ENCODE measurements at places on chromosomes 1 and 21.

DNA sequence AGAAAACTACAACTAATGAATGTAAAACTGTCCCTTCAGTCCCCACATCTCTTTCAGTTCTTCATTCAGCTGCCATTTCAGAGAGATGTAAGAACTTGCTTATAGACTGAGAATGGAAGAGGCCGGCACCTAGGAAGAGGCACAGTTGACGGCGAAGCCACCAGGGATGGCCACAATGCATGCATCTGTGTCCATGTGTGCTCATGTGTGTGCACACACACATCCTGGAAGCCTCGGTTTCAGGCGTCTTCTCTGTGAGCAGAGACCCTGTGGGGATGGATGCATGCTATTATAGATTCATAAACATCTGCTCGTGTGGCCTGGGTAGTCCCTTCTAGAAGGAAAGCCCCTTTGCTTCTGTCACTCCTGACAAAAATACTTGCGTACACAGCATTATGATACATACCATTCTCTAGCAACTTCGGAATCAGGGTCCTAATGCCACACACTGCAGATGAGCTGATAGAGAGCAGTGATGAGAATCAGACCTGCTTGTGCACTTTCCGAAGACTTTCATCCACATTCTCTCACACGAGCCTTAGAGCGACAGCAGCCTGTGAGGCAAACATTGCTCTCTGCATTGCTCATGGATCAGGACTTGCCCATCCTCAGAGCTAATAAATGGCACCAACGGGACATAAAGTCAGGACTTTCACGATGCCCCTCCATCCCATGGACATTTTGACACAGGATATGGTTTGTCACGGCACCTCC lies 12.4 kb upstream of the GPR61 start:
- DNase-seq: no peak

GRCh38 chr1:17023102-17023501 lies 11.4 kb upstream of the ATP13A2 start:
- no peak for DNase-seq

- peak; percentile 57 for DNase-seq
These were observed 55.4 kb upstream of the JAK1 start for GRCh38 chr1:65021795-65022194.

DNA sequence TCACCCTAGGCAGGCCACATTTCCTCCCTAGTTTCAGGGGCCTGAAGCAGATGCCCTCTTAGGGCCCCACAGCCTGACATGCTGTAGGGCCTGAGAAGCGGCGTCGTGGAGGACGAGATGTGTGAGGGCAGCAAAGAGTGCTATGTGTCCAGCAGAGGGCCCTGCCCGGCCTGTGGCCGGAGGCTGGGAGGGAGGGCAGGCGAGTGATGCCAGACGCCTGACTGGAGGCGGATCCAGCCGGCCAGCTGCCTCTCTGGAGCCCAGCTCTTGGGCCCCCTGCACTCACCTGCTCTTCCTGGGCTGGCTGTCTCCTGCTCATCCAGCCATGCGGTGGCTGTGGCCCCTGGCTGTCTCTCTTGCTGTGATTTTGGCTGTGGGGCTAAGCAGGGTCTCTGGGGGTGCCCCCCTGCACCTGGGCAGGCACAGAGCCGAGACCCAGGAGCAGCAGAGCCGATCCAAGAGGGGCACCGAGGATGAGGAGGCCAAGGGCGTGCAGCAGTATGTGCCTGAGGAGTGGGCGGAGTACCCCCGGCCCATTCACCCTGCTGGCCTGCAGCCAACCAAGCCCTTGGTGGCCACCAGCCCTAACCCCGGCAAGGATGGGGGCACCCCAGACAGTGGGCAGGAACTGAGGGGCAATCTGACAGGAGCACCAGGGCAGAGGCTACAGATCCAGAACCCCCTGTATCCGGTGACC lies at the start of gene GPR37L1:
Gene GPR37L1, plus strand, starts transcription at position 279 of the 697 bp plus-strand sequence. Its CDS starts 47 bp downstream, at position 326.
- DNase-seq: no peak

GRCh38 chr1:26367441-26367840 lies 5.1 kb downstream of the ZNF683 start:
- no peak for DNase-seq

DNA sequence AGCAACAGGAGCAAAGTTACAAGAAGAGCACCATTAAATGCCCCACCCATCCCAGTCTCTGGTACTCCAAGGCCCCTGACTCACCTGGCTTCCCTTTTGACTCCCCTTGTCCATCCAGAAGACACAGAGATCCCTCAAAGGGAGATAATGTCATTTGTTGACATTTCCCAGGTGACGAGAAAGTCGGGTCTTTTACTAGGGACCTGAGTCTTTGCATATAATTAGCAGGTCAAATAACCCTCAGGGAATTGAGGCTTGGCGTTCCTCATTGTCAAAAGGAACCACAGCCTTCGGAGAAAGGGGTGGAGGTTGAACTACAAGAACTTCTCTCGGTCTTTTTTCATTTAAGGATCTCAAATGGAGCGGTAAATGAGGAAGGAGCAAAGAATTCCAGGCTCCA lies 133.2 kb downstream of the PROX1 start:
- DNase-seq: no peak

DNA sequence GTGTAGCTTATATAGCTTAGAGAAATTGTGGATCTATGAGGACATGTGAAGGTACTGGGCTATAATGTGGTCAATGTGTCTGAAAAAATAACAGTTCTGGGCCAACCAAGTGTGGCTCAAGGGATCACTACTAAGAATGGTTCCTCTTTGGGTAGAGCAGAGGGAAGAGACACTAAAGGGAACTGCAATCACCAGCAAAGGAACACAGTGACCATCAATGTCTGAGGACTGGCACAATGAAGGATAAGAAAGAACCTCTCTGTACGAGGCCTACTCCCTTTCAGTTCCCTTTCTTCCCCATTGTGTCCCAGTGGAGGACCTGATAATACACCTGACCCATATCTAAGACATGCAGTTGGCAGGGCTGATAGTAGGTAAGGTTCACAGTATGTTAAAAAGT lies 89.9 kb upstream of the JAK1 start:
- DNase-seq: no peak

- DNase-seq: no peak
These were observed 84.1 kb upstream of the C21orf91 start for GRCh38 chr21:17903029-17903806.

GRCh38 chr1:5765997-5766913 lies 226.0 kb downstream of the NPHP4 start:
- DNase-seq: no peak

- no peak for DNase-seq
These were observed 64.1 kb downstream of the DDR2 start for GRCh38 chr1:162696286-162696862.

- DNase-seq: no peak
These were observed 19.9 kb downstream of the CASQ2 start for GRCh38 chr1:115748401-115749150.

GRCh38 chr1:169794530-169795416 lies at the start of gene METTL18:
METTL18 (minus strand) TSS chr1:169794907; CDS start chr1:169793695, 1,212 bp downstream.
- DNase-seq: peak; percentile 65

- no peak for DNase-seq
These were observed 30.6 kb downstream of the FAF1 start for GRCh38 chr1:50929376-50929958.

- no peak for DNase-seq
These were observed 22.6 kb downstream of the ALDH9A1 start for GRCh38 chr1:165675794-165676193.

DNA sequence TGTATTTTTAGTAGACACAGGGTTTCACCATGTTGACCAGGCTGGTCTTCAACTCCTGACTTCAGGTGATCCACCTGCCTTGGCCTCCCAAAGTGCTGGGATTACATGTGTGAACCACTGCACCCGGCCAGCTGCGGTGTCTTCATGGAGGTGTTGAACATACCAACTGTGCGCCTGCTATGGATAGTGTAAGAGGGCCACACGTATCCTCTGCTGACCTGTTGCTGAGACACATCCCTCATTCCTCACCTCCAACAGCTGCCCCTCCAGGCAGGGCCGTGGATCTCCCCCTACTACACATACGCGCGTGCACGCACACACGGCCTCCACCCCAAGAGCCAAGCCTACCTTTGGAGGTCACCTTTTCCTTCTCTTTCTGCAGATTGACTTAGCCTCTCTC lies 48.0 kb upstream of the PARP1 start:
- DNase-seq: no peak

GRCh38 chr1:47991187-47991586 lies 6.0 kb downstream of the TRABD2B start:
- no peak for DNase-seq

- no peak for DNase-seq
These were observed 142.9 kb upstream of the COL6A1 start for GRCh38 chr21:45838634-45839033.

- DNase-seq: no peak
These were observed 127.7 kb upstream of the ZBTB40 start for GRCh38 chr1:22323846-22324504.

DNA sequence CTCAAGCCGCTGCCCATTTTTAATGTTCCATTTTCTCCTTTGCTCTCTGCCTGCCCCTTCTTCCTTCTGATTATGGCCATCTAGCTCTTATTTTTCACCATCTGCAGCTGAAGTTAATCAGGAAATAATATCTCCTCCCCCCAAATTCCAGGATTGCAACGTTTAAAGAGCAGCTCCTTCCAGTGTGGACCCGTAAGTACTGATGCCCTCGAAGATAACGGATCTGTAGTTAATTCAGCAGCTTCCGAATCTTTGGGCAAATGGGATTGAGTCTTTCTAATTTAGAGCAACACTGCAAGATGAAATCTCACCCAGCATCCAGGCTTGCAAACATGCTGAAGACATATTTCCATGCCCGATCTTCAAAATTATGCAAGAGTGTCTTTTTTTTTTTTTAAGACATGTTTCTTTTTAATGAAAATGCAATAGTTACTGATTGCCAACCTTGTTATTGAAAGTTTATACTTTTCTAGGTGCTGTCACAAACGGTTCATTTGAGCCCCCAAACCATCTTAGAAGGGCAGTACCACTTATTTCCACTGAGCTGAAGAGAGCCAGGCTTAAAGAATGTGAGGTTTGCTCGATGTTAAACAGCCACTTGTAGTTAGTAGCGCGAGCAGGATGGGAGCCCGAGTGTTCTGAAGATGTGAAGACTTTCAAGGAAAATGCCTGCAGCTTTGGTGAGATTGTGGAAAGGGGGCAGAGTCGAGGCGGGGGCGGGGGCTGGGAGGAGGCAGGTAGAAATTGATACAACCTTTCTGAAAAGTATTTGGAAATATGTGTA lies 10.9 kb upstream of the RCAN3 start:
- DNase-seq: no peak

GRCh38 chr1:119409731-119410130 lies 5.2 kb upstream of the HSD3B2 start:
- no peak for DNase-seq

DNA sequence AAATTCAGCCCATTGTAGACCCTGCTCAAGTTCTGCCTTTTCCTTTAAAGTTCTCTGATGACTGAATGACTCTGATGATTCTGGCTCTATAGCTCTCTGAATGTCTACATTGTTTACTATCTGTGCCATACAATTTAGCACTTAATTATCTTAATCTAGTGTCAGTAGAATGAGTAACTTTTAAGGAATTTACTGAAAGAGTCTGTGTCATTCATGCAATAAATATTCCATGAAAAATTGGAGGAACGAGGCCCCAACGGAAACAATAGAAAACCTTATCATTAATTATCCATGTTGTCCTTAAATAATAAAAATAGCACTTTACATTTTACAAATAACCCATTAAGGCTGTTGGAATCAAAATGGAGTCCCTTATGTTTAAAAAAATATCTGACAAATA lies 77.8 kb downstream of the SLC44A5 start:
- no peak for DNase-seq

- DNase-seq: no peak
These were observed 6.9 kb downstream of the ADGRB2 start for GRCh38 chr1:31757204-31757679.

DNA sequence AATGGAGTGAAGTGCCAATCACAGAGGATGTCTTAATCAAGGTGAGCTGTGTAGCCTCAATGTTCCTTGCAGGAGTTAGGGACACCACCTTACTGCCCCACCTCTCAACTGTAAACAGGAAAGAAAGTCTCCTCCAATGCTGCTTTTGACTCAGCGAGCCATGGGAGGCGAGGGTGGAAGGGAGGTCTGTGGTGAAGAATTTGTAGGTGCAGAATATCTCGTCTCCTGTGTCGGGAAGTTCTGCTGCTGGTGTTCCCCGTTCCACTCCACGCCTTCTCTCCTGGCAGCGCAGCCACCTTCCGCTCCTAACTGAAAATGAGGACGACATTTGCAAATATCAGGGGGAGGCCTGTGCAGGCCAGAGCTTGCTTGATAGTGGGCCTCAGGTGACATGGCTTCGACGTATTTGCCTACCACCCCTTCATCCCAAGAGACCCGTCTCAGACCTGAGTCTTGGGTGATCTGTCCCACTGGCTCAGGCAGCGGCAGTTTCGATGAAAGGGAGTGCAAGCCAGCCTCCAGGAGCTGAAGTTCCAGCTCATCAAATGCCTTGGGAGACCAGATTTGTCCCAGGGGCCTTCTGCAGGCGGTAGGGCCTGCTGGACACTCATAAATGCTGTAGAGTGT lies 368.3 kb upstream of the C1orf174 start:
- no peak for DNase-seq

DNA sequence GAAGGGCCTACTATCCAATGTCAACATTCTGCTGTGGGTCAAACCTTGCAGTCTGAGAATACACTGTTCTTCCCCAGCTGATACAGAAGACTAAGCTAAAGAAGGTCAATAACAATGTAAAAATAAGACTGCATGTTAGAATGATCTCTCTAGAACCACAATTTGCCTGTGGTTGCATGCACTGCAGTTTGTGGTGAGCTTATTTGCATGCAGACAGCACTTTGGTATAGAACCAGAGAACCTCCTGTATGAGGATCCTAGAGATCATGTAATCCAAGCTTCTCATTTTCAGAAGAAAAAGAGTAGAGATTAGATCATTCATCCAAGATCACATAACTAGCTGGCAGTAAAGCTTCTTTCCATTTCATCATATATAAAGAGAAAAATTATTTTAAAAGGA lies 15.8 kb downstream of the SYNJ1 start:
- DNase-seq: no peak

DNA sequence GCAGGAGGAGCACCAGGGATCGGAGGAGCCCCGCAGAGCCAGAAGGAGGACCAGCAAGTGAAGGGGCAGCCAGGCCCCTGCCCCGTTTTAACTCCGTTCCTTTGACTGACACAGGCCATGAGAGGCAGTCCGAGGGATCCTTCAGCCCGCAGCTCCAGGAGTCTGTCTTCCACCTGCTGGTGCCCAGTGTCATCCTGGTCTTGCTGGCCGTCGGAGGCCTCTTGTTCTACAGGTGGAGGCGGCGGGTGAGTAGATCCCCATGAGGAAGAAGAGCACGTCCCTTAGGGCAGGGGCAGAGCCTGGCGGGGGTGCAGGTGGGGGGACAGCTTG lies 13.3 kb downstream of the CSF1 start:
- no peak for DNase-seq

DNA sequence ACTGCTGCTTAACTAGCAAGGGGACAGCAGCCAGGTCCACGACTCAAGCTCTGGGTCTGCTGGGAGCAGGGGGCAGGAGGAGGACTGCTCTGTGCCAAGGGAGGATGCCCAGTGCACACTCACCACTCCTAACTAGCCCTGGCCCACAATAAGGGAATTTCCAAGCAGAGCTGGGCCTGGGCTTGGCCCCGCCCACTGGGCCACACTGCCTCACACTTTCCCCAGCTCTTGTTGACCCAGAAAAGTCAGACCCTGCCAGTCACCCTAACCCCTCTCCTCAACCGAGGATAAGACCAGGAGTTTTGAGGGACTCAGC lies 18.7 kb downstream of the SLC9A1 start:
- no peak for DNase-seq

Data from cerebellar nuclear complex (tissue), 1 donor.